A549 treated with ZK216348 at 1 μM for 4 hours (cell line): ENCODE measurements at places on chromosomes 11 and 22. TPM values are rescaled to one million over a fixed set of nuclear protein-coding genes. Genes with fewer than 3 reads are reported as not detected.

JHY gene
- 3.2 to 4.4 TPM (median 3.8 TPM) in 5 replicates for total RNA-seq

ISX gene
- total RNA-seq = not detected in 5 replicates

PKP3 gene
- 23.3 to 42.5 TPM (median 38.8 TPM) in 5 replicates for total RNA-seq

AIFM3 gene
- 1.9 to 5.0 TPM (median 3.7 TPM) in 5 replicates for total RNA-seq

LUZP2 gene
- not detected in 5 replicates for total RNA-seq

HSPB2 gene
- not detected in 5 replicates for total RNA-seq

THYN1 gene
- 16.5 to 20.9 TPM (median 19.0 TPM) in 5 replicates for total RNA-seq

CELF1 gene
- total RNA-seq = 38.6 to 58.5 TPM (median 45.5 TPM) in 5 replicates

MS4A2 gene
- total RNA-seq = not detected in 5 replicates

TCF20 gene
- total RNA-seq = 11.2 to 16.1 TPM (median 13.4 TPM) in 5 replicates

OR8H3 gene
- total RNA-seq = not detected in 5 replicates

MRGPRX2 gene
- not detected in 5 replicates for total RNA-seq

INSC gene
- total RNA-seq = not detected in 5 replicates

RAB36 gene
- 5.1 to 8.4 TPM (median 7.1 TPM) in 5 replicates for total RNA-seq

MS4A18 gene
- total RNA-seq = not detected in 5 replicates

VEGFB gene
- 40.1 to 48.1 TPM (median 46.3 TPM) in 5 replicates for total RNA-seq

CDC45 gene
- 22.2 to 27.0 TPM (median 24.4 TPM) in 5 replicates for total RNA-seq

GRAMD1B gene
- 25.1 to 42.8 TPM (median 38.8 TPM) in 5 replicates for total RNA-seq

LGALS12 gene
- not detected in 5 replicates for total RNA-seq

LDLRAD3 gene
- total RNA-seq = 21.6 to 30.2 TPM (median 27.3 TPM) in 5 replicates

GPHA2 gene
- not detected in 5 replicates for total RNA-seq

CCDC89 gene
- total RNA-seq = not detected in 5 replicates

ANO9 gene
- 0.44 to 1.5 TPM (median 1.1 TPM) in 5 replicates for total RNA-seq

ST3GAL4 gene
- total RNA-seq = 21.1 to 27.7 TPM (median 27.1 TPM) in 5 replicates

IL10RA gene
- total RNA-seq = 0.06 to 0.09 TPM in 2 of 5 replicates, not detected in the others

OLFML1 gene
- not detected in 5 replicates for total RNA-seq

TMPRSS13 gene
- total RNA-seq = not detected in 5 replicates

APOL4 gene
- not detected in 5 replicates for total RNA-seq

NXPE4 gene
- total RNA-seq = not detected in 5 replicates

OR4C11 gene
- total RNA-seq = not detected in 5 replicates

MB gene
- total RNA-seq = 5.5 to 9.1 TPM (median 7.8 TPM) in 5 replicates
